ENCODE measurements at places on chromosomes 4 and X.

GRCh38 chr4:55312489-55313101 lies 33.4 kb upstream of the SRD5A3 start:
- no peak for DNase-seq

DNA sequence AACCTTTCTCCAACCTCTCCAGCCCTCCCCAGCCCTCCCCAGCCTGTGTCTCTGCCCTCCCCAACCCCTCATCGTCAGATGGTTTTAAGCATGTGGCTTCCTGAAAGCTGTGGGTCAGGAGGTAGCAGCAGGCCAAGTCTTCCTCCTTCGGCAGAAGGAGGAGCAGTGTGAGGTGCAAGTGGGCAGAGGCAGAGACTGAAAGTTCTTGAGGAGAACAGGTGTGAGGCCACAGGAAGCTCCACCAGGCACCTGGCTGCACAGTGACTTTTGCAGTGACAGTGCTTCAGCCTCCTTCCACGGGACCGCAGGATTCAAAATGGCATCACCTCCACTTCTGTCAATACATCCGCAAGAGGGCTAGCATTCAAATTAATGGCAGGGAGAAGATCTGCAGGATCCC lies 203.9 kb upstream of the LEF1 start:
- no peak for DNase-seq

DNA sequence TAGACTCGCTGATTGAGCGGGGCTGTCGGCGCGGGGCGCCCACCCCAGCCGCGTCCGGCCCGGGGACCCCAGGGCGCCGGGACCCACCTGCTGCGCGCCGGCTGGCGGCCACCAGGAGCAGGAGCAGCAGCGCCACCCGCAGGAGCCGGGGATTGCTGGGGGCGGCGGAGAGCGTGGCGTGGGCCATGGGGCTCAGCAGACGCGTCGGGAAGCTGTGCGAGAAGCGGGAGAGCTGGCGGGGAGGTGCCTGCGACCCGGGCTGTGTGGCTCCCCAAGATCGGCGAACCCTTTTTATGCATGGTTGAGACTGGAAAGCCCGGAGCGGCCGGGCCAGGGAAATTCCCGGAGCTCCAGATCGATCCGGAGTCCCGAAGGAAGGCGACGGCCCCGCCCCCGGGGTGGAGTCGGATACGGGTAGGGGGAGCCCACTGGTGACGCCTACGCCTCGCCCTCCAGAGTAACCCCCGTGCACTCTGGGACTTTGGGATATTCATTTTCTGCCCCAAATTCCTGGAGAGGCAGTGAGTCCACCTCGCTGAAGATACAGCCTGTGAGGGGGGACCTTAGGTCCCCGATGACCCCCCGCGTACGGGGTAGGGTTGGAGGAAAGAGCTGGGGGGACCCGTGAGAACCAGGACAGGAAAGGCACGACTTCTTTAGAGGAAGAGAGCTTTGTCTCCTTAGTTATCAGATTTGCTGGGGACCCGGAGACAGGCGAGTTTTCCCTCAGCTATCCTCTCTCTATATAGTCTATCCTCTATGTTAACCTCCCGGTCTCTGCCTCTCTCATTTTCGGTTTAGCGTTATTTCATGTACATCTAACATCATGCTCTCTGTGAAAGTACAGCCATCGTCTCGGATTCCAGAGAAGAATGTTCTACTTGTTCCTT lies at the start of gene CXCL3:
Gene CXCL3 (minus strand): TSS at position 265 of the 890 bp plus-strand sequence. CDS start 78 bp downstream, at position 187.
- peak; percentile 90 for DNase-seq

- DNase-seq, result no peak
Measured at GRCh38 chrX:55452833-55453124, 852 bp downstream of the MAGEH1 start.

GRCh38 chr4:20684852-20685763 lies 15.2 kb upstream of the PACRGL start:
- no peak for DNase-seq

GRCh38 chrX:41257801-41258200 lies 76.2 kb upstream of the DDX3X start:
- no peak for DNase-seq

DNA sequence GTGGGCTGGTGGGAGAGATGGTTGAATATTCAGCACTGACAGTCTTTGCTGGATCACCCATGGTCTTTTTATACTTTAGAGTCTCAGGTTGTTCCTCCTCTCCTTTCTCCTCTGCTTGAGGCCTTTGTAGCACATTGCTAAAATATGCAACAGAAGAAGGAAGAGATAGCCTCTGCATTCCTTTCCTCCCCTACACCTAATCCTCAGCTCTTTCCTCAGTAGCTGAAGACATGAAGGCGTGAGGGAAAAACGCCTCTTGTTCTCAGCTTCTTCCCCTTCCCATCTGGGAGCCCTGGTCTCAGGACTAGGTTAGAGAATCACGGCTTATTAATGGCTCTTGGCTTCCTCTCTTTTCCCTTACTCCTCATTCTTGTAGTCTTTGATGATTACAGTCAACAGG lies 76.8 kb downstream of the RNF150 start:
- DNase-seq, result no peak

DNA sequence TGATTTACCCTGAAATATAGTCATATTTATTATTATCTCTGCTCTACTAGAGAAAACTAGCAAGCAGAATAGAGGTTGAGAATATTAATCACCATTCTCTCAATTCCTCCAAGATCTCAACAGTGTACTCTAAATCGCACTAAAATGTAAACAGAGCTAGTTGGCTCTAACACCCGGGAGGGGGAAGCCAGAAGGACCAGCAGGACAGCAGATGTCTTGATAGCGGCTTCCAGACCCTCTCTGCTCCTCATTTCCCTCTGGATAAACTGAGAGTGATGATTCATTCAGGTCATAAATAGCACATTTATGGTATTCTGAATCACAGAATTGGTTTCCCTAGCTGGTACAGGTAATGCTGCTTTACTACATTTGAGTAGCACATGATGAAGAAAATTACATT lies 82.5 kb downstream of the TBC1D9 start:
- DNase-seq, result no peak

DNA sequence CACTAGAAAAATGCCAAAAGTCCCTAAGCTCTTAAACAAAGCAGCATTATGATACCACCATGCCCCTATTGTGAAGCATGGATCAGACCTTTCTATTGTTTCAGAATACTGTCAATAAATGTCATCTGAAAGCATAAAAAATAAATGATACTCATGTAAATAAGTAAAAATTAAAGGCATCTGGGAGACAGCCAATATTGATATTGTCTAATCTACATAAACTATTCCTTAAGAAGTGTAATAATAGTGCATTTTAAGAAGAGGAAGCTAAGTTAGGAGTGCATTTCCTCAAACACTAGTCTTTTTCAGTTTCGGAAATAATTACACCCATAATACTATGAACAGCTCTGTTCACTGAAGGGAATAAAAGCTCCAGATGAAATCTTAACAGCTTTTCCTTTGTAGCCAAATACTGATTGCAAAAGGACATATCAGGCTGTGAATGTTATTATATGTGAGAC lies 181.6 kb downstream of the SPOCK3 start:
- no peak for DNase-seq

- DNase-seq, result no peak
Measured at GRCh38 chrX:109859651-109860050, 126.6 kb upstream of the ACSL4 start.

DNA sequence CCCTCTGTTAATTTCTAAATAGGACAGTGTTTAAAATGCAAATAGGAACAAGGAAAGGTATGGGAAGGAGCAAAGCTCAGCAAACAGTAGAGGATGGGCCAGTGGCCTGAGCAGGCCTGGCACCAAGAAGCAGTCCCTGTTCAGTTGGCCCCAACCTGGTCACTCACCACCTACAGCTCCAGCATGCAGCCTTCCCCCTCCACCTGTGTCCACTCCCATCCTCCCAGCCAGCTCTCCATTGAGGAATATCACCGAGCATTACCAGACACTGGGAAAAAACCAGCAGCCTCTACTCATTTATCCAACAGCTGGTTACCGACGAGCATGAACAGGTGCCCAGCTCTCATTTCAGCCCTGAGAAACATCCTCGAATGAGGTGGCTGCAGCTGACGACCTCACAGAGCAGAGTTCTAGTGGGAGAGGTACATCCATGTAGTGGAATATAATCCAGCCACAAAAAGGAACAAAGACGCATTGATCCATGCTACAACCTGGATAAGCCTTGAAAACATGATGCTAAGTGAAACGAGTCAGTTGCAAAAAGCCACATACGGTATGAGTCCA lies 25.6 kb downstream of the CD99L2 start:
- DNase-seq, result peak; percentile 59

DNA sequence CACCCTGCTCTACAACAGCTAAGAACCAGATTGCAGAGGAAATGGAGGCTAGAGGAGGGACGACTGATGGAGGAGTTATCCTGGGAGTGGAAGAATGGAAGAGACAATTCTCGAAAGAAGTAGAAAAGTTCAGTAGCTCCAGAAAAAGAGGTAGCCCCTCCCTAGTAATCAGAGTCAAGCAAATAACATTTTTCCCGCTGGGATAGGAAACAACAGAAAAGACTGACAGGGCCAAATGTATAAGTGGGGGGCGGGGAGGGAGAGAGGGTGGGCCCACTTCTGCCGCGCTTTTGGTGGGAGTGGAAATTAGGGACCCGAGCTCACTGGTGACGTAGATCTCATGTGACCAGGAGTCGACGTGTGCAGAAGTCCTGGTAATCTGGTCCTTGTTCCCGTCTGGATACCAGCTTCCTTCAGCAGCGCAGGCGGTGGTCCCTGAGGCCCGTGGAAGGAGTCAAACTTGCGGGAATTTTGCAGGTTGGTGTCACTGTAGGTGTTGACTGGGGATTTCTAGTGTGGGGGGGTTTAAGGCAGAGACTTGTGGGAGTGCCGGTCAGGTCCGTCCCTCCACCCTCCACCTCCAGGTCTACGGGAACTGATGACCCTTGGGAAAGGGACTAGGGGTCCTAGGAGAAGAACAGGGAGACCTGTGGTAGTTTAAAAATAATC lies at the start of gene TCEAL9:
Gene TCEAL9 (plus strand): TSS at position 377 of the 669 bp plus-strand sequence. CDS start 1,179 bp downstream, outside the sequence.
- no peak for DNase-seq

- DNase-seq, result no peak
Measured at GRCh38 chr4:158299459-158300007, 89.2 kb downstream of the TMEM144 start.

- DNase-seq, result no peak
Measured at GRCh38 chr4:184616633-184617551, 32.4 kb downstream of the CASP3 start.

DNA sequence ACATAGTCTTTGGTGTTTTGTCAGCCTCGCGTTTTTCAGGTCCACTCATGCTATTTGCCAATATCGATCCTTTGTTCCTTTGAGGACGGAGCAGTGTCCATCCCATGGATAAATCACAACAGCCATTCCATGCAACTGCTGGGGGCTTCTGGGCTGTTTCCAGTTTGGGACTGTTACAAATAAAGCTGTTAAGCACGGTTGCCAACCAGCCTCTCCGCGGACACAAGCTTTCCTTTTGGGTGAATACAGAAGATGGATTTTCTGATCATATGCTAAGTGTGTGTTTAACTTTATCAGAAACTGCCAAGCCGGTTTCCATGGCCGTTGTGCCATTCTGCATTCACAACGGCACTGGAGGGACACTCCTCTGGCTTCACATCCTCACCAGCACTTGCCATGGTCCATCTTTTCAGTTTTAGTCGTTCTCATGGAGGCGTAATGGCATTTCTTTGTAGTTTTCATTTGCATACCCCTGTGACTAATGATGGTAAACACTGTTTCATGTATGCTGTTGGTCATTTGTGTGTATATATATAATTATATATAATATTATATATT lies 67.8 kb downstream of the ABLIM2 start:
- no peak for DNase-seq

GRCh38 chr4:184645904-184646610 lies 3.2 kb downstream of the CASP3 start:
- DNase-seq, result no peak

- DNase-seq, result no peak
Measured at GRCh38 chr4:6290256-6290655, 20.6 kb downstream of the WFS1 start.
